ENCODE measurements at places on chromosomes 11 and 22. TPM values are rescaled to one million over a fixed set of nuclear protein-coding genes. Genes with fewer than 3 reads are reported as not detected.

Gene SCGB2A2
- polyA plus RNA-seq, result not detected

Gene OR4C6
- polyA plus RNA-seq, result not detected

Gene DHCR7
- 54.2 TPM for polyA plus RNA-seq

Gene LDHAL6A
- 1.5 TPM for polyA plus RNA-seq

Gene OR52A1
- polyA plus RNA-seq, result 0.02 TPM

Gene APOL4
- polyA plus RNA-seq, result 10.9 TPM

Gene FZD4
- polyA plus RNA-seq, result 91.3 TPM

Gene OR5P2
- polyA plus RNA-seq, result 0.13 TPM

Gene POU2AF2
- not detected for polyA plus RNA-seq

- DNase-seq, result no peak
Observed at GRCh38 chr11:17954395-17955252, 58.2 kb downstream of the SERGEF start.

GRCh38 chr11:68362801-68363379, 50.5 kb downstream of the LRP5 start:
- DNase-seq, result no peak

DNA sequence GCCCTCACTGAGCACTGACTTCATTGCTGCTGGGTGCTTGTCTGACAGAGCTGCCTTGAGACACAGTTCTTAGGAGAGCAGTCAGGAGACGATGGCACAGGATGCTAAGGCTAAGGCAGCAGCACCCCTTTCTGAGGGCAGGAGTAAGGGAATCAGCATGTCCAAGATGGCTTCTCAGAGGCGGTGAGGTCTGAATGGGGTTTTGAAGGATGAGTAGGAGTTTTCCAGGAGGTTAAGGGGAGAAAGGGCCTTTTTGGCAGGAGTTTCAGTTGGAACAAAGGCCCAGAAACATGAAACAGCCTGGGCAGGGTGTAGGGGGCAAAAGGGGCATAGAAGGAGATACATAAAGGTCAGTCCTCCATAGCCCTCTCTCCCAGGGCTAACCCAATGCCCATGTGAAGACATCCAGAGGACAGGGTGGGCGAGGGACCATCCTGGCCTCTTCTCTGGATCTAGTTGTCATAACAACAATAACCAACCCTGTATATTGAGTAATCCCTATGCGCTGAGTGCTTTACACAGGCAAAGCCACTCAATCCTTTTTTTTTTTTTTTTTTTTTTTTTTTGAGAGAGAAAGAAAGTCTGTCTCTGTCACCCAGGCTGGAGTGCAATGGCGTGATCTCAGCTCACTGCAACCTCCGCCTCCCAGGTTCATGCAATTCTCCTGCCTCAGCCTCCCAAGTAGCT, 19.0 kb downstream of the CYTH4 start:
- DNase-seq, result no peak

DNA sequence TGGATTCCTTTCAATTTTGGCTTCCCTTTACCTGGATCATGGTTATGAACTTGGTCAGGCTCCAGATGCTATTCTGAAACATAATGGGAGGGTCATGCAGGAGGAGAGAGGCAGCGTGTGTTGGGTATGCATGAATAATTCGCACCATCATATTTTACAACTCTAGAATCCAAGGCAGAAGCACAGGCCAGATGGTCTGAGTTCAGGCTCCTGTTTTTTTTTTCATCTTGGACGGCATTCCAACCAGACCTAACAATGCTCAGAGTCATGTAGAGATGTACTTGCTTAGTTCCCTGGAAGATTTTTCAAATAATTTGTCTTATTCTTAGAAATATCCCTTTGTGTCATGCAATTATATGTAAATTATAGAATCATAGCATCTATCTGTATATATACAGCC, 393.5 kb downstream of the JRKL start:
- DNase-seq, result no peak

- no peak for DNase-seq
Observed at GRCh38 chr11:32012049-32012448, 78.8 kb upstream of the RCN1 start.

- no peak for DNase-seq
Observed at GRCh38 chr11:119023741-119024140, 5.2 kb downstream of the TRAPPC4 start.

DNA sequence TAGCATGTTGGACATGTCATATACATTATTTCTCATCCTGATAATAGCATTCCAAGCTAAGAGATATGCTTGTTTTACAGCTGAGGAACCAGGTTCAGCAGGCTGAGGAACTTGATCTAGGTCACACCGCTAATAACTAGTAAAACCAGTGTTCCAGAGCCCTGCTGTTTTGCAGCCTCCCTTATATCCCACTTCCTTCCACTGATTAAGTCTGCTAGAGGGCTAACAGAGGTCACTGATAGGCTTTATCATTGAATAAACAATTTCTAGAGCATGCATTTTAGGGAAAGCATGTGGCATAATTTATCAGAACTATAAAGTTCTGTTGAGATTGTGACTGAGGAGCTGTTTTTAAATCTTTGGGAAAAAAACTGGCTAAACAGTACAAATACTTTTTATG, 54.0 kb downstream of the UVRAG start:
- DNase-seq, result no peak

GRCh38 chr11:22730319-22730718, 63.9 kb downstream of the GAS2 start:
- no peak for DNase-seq

DNA sequence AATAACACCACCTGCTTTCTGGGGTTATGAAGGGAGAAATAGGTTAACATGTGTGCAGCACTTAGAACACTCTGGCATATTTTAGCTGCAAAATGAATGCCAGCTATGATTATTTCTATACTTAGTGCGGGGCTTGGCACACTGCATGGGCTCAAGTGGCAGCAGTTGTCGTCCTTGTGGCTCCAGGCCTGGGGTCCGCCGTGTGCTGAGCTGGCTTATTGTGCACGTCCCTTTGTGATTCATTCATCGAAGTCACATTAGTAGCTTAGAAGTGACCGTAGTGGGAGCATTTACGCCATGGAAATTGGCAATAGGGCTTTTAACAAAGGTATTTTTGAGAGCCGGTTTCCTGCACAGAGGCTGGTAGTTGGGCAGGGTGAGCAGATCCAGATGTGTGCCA, 4.2 kb downstream of the RASD2 start:
- no peak for DNase-seq

DNA sequence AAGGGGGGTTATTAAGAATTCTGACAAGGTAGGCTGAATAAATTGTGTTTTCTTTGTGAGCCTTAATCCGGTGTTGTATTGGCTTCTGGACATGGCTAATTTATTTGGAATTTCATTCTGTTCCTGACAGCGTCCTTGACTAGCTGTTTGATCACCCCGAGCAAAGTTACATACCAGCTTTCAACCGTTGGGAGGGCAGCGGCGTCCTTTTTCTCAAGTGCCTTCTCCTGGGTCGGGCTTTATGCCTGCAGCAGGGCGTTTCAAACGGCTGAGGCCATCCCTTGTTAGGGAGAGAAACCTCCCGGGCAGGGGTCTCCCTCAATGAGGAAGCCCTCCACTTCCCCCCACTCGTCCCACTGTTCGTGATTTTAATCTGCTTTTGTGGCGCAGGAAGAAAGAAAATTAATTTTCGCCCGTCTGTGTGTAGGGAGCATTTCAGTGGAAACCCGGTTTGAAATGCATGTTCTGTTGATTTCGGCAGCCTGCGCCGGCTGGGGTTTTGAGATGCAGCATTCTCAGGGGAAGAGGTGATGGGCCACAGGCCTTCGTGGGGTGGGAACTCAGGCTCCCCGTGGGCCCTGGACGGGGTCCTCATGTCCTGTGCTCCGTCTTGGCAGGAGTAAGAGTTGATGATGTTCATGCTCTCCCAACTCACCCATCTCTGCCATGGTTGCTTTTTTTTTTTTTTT, 2.9 kb upstream of the SMIM38 start:
- DNase-seq, result no peak

DNA sequence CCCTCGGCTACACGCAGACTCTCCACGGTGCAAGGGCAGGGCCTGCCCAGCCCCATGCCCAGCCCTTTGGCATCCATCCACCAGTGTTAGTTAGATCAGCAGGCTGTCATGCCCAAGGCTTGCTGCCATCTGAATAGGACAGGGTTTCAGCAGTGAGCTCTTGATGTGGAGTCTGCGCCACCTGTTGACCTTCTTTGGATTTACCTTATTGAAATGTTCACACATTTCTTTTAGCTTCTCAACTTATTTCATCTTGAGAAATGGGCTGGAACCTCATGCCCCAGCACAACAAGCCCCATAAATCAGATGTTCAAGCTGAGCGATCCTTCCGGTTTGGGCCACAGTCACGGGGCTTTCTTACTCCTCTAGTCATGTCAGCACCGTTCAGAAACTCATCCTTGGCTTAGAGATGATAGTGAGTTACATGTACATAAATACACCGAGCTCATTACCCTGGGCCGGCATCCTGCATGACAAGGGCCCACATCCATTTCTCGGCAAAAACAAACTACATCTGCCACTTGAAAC, 61.7 kb downstream of the PARVB start:
- DNase-seq, result peak; percentile 73

GRCh38 chr11:131137046-131137445, 220.8 kb upstream of the SNX19 start:
- no peak for DNase-seq

DNA sequence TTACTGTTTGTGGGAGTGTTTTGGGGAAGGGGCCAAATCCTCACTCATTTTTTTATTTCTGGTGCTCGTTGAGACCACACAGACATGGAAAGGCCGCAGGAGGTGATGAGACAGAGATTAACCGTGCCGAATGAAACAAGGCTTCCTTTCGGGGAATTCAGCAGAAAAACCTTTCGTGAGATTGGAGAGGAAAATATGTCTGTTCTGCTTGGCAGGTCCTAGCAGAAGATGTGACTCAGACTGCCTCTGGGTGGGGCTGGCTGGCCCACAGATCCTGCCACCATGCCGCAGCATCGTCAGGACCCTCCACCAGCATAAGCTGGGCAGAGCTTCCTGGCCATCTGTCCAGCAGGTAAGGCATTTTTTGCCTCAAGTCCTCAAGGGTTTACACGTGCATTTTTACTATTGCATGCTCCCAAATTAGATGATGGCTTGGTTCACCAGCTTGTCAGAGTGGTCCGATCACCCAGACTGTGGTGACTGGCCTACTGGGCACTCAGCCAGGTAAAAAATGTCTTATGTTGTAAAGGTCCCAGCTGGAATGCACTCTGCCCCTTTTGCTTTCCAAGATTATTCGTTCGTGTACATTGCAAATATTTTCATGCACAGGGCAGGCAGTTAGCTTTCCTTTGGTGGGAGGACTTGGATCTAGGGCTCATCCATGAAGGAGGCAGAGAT, 1.5 kb downstream of the DDB2 start:
- no peak for DNase-seq

DNA sequence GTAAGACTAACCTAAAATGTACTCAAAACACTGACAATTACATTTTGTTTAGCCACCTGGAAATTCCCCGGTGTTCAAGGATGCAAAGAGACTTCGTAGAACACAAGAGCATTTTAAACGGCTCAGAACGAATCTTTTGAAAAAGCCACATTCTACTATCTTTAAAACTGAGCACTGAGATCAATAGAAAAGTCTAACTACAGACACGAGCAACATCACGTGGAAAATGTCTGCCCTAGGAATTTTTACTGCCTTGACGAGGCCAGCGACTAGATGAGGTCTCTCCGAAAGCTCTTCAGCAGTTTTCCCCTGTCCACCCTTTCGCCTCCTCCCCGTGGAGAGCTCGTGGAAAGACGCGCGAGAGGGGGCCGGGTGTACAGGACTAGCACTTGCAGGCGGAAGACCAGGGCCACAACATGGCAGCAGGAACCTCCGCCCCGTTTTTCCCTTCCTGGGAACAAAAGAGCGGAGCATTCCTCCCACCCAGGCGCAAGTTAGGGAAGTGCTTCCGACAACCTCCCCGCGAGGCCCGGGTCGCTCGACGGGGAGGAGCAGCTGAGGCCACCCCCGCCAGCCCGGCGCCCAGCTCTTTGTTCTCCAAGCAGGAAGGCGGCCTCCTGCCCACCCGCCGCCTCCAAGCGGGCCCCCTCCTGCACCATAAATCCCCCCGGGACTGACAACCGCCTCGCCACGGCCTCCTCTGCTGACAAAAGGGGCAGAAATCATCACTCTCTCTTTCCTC, 1.1 kb downstream of the EIF4G2 start:
- DNase-seq, result peak; percentile 46

DNA sequence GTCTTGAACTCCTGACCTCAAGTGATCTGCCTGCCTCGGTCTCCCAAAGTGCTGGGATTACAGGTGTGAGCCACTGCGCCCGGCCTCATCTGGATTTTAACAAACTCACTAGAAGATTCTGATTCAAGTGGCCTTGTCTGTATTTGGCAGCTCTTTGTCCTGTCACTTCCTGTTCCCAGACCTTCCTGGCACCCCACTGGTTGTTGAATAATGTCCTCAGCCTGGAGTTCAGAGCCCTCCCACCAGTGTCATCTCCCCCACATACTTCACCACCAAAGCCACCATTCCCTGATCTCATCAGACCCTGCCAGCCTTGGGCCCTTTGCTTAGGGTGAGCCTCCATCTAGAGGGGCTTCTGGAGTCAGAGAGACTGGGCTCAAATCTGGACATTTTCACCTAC, 3.3 kb downstream of the PELI3 start:
- no peak for DNase-seq

DNA sequence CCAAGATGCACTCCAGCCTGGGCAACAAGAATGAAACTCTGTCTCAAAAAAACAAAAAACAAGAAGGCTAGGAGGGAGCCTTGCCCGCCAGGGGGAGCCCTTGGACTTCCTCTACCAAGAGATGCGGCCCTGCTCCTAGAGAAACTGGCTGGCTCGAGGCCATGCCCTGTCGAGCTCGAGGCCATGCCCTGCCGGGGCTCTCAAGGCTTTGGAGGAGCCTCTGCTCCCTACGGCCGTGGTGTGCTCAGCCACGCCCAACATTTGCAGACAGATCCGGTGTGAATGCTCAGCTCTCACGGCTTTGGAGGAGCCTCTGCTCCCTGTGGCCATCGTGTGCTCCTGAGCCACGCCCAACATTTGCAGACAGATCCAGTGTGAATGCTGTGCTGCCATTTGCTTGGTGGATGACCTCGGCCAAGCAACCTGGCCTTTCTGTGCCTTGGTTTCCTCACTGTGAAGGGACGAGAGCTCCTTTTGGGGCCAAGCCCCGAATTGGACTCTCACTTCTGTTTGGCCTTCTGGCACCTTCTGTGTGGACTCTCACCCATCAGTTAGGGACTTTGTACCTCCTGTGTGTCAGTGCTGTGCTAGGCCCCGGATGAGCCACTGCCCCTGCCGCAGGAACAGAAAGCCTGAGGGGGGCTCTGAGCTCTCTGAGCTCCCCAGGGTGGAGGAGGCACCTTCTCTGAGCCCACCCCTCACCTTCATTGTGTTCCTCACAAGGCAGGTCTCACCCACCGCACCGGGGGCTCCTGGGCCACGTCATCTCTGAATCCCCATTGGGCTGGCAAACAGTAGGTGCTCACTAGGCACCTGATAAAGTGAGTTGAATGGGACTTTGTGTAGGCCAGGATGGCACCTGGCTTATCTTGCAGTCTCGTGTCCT, 14.1 kb downstream of the C11orf24 start:
- DNase-seq, result peak; percentile 88

- no peak for DNase-seq
Observed at GRCh38 chr11:102012946-102013345, 34.3 kb upstream of the CFAP300 start.

DNA sequence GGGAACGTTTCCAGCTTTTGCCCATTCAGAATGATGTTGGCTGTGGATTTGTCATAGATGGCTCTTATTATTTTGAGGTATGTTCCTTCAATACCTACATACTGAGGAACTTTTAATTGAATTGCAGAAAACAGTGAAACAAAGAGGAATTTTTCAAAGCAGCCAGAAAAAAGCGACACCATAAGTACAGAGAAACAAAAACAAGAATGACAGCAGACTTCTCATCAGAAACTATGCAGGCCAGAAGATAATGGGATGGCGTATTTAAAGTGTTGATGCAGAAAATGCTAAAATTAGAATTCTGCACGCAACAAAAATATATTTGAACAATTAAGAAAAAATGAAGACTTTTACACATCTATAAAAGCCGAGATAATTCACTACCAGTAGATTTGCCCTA, 95.4 kb upstream of the TIMP3 start:
- no peak for DNase-seq

Data from left kidney (tissue), 8 donors.